ENCODE measurements at places on chromosomes 7 and 10.

DNA sequence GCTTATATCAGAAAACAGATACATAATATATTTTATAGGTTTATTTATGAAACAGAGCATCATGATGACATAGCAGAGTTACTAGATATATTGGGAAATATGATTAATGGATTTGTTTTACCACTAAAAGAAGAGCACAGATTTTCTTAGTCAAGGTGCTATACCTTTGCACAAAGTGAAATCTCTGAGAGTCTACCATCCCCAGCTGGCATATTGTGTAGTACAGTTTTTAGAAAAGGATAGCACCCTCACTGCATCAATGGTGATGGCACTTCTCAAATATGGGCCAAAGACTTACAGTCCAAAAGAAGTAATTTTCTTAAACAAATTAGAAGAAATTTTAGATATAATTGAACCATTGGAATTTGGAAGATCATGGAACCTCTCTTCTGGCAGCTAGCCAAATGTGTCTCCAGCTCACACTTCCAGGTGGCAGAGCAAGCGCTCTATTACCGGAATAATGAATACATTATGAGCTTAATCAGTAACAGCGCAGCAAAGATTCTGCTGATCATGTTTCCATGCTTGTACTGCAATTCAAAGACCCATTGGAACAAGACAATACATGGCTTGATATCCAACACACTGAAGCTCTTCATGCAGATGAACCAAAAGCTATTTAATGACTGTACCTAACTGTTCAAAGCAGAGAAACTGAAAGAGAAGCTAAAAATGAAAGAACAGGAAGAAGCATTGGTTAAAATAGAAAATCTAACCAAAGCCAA, 21.9 kb upstream of the CREB3L2 start:
- no peak for DNase-seq

DNA sequence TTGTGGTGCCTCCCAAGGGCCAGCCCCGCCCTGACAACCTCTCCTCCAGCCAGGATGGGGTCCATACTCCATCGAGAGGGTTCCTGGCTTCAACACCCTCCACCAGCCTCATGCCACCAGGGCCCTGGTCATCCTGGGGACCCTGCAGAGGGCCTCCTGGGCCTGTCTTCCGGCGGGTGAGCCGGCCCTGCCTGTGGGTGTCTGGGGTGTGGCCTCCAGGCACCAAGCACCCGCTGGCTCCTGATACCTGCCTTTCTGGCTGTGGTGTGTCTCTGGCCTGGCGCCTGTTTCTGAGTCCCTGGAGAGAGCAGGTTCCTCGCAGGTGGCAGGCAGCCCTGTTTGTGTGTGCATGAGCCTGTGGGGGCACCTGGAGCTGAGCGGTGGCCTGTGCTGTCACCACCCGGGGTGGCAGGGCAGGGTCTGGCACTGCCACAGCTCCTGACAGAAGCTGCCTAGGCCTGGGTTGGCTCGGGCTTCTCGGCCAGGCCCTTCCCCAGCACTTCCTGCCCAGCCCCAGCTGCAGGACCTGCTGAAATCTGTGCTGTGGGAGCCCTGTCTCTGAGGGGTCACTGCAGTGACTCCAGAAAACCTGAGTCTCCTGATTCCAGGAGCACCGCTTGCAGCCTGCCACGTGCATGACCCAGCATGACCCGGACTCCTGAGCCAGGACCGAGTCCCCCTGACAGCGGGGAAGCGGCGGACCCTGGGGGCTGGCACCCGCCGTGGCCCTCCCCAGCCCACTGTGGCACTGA, 18.4 kb downstream of the ADAM8 start:
- peak; percentile 70 for DNase-seq

- no peak for DNase-seq
These were observed 76.3 kb upstream of the MRLN start for GRCh38 chr10:59829601-59830000.

- no peak for DNase-seq
These were observed 57.4 kb downstream of the CHST15 start for GRCh38 chr10:124035928-124036558.

DNA sequence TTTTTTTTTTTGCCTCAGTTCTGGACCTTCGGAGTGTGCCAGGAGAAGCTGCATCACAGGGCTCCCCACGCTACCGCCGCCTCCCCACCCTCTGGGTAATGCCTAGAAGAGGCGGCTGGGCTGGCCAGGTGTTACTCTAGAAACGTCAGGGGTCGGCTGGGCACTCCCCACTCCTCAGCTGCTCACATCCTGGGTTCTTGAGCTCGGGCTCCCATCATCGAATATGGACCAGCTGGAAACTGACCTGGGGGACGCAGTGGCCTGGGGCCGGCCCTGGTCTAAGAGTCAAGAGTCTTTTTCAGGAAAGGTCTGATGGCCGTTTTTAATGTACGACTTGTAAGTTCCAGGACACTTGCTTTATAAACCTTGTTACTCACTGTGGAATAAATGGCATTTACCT, 326.5 kb downstream of the WDR37 start:
- no peak for DNase-seq

DNA sequence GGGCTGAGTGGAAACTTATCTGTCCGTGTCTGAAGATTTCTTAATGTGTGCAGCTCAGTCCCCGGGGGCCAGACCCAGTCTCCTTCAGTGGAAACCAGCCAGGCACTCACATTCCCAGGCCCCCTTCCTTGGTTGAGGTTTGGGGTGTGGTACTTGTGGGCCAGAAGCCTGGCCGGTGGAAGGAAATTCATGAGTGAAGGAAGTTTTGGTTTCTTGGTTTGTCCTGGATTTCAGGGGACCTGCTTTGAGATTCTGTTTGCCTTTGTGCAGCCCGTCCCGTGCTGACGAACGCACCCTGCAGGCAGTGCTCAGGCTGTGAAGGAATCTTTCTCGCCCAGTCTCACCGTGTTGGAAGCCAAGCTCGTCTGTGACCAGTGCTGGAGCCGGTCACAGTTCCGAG, 2.9 kb downstream of the INPP5A start:
- DNase-seq = peak; percentile 61

- DNase-seq = no peak
These were observed 120.6 kb downstream of the CPED1 start for GRCh38 chr7:121109145-121109544.
